ENCODE measurements at places on chromosomes 4 and X.

DNA sequence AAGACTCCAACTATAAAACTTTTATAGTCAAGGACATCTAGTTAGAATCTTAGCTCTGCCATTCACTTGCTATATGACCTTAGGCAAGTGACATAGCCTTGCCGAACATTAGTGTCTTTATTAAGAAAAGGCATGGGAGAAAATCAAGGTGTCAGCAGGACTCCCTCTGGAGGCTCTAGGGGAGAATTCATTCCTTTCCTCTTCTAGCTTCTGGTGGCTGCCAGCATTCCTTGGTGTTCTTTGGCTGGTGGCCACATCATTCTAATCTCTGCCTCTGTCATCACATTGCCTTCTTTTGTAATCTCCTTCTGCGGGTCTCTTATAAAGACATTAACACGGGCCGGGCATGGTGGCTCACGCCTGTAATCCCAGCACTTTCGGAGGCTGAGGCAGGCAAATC is 99.8 kb downstream of the PPP1R2C start:
- DNase-seq = no peak

- DNase-seq = no peak
Observed at GRCh38 chrX:39096599-39096998, 295.3 kb downstream of the MID1IP1 start.

- peak; percentile 6 for DNase-seq
Observed at GRCh38 chr4:104490096-104490769, 4.5 kb downstream of the CXXC4 start.

GRCh38 chr4:2768124-2768523 is 12.0 kb upstream of the TNIP2 start:
- DNase-seq = no peak

DNA sequence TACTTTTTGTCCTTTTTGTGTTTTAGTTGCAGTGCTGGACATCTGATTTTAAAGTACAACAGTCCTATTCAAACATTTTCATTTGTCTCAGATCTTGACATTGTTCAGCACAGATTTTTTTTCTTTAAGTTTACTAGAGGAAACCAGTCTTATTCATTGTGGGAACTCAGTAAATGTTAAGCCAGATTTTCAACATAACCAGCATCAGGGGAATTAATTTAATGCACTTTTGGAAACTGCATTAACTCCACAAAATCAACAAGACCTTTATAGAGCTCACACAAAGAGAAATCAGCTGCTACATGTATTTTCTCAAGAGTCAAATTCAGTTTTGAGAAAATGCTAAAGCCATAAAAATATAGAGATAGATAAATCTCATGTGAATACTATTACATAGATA is 9.9 kb downstream of the CPE start:
- DNase-seq = no peak

Measured in hematopoietic multipotent progenitor cell treated with erythropoietin and hydrocortisone succinate and interleukin-3 and kit ligand, for 4 days (in vitro differentiated cells).